ENCODE measurements at places on chromosomes 7 and 10.

DNA sequence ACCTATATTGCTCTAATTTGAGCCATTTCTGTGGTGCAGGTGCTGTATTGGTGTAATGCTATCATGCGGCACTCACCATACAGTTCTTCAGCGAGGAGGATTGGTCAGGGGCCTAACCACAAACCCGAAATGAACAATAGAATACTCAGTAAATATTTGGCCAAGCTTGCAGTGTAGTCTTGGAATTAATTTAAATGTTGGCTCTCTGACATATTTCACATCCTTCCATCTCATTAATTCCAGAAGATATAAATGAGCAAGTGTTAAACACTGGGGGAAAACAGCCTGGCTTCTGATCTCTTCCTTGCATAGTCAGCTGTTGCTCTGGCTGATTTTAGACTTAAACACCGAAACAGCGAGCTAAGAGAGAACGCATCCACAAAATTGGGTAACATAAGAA is 663.1 kb upstream of the GHITM start:
- no peak for DNase-seq

DNA sequence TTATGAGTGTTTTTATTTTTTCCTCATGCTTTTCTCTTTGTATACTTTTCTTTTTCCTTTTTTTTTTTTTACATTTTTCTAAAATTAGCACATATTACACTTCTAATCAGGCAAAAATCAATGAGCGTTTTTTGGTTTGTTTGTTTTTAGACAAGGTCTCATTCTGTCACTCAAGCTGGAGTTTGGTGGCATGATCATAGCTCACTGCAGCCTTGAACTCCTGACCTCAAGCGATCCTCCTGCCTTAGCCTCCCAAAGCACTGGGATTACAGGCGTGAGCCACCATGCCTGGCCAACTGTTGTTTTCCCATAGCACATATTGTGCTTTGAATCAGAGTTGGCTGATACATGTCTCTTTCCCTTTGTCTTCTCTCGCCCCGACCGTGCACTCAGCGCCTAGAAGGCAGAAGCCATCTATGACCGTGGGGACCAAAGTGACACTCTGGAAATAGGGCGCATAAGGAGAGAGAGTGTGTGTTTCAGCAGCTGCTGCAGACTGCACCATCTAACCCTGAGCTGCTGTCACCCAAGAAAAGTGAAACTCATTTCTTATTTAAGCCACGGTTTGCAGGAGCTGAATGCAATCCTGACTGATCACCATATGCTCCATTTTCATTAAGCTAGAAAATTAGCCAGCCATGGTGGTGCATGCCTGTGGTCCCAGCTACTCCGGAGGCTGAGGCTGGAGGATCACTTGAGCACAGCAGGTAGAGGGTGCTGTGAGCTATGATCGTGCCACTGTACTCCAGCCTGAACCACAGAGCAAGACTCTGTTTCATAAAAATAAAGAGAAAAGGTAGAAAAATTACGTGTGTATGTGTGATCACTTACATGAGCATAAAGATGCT is 41.4 kb upstream of the GTF2I start:
- no peak for DNase-seq

- DNase-seq, result no peak
Observed at GRCh38 chr7:105213611-105214010, 175.1 kb downstream of the SRPK2 start.

DNA sequence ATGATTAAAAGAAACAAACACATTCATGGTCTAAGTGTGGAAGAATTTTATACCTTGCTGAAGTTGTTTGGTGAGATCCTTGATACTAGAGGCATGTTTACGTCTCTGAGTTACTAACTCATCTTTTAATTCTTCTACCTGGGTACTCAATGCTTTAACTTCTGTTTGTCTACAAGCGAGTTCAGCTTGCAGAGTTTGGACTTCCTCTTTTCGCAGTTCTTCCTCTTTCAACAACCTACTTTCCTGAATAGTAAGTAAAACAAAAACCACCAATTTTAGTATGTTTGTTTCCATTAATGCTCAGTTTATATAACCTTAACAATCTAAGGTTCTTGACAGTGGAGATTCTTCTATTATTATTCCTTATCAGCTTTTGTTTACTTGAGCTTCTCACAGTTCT is 42.9 kb downstream of the CCDC186 start:
- no peak for DNase-seq

GRCh38 chr7:20598459-20599309 is 16.8 kb upstream of the ABCB5 start:
- no peak for DNase-seq

DNA sequence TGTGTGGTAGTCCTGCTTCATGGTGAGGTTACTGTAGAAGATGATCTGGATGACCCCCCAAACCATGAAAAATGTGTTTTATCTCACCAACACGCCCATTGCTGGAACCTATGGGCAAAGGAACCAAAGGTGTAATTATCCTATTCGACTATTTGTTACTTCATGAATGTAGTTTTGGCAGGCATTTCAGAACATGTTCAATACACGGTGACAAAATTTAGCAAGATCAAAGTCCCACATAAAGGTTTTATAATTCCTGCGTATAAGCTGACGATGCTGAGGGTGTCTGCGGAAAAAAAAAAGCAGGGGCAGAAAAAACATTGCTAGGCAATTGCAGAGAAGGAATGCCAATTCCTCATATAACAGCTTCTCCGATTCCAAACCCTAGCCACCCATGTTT is 13.3 kb downstream of the RAPGEF5 start:
- DNase-seq, result no peak

GRCh38 chr7:14504134-14504533 is 398.4 kb downstream of the DGKB start:
- DNase-seq, result no peak

DNA sequence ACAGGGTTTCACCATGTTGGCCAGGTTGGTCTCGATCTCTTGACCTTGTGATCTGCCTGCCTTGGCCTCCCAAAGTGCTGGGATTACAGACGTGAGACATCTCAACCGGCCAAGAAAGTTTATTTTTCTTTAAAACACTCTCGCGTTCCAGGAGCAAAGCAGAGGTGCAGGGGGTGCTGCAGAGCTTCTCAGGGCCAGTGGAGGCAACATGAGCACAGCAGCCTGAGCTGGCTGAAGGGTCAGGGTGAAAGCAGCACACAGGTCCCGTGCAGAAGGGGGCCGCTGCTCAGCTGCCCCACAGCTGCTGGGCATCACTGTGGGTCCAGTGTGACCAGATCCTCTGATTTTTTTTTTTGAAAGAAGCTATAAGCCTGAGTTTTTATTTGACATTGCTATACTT is 46.1 kb downstream of the EPHB4 start:
- DNase-seq, result no peak

GRCh38 chr7:52962402-52963076 is 72.9 kb upstream of the POM121L12 start:
- no peak for DNase-seq

GRCh38 chr7:24979470-24979862 is 512 bp downstream of the OSBPL3 start:
- DNase-seq, result peak; percentile 69

DNA sequence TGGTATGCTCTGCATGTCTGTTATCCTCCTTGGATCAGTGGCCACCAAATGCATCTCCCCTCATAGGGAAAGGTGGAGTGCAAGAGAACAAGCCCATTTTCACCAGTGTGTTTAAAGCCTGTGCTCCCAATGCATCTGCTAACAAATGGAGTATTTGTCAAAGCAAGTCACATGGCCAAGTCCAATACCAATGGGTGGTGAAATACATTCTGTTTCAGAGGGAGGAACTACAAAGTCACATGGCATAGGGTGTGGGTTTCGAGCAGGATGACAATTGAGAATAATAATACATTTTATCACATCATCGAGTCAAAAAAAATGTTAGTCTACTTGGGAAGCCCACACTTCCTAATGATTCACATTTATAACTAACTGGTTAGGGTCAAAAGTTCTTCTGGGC is 62.7 kb downstream of the SUGCT start:
- no peak for DNase-seq

DNA sequence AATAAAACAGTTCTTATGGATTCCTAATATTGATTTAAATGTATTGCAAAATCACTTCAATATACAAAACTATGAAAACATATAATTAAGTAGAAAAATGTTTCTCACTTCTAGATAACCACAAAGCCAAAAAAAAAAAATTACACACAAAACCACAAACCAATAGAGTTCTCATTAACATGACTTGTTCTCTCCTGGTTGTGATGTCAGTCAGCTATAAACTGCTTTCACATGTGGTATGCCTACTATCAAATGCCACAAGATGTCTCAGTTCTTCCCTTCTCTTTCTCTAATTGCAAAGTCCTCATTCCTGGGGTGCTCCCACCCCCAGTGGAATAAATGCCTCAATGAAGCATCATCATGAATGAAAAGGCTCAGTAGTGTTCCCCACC is 16.6 kb downstream of the GNAI1 start:
- no peak for DNase-seq

DNA sequence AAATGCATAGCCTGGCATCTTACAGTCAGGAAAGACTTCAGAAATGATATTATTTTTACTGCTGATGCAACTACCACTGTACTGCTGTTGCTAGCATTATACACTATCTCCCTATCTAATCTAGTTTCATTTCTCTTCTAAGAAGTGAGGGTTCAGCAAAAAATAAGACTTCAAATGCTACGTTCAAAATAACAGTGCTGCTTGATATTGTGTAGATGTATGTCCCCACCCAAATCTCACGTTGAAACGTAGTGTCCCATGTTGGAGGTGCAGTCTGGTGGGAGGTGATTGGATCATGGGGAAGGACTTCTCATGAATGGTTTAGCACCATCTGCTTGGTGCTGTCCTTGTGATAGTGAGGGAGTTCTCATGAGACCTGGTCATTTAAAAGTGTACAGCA is 129.4 kb downstream of the ANK3 start:
- no peak for DNase-seq

DNA sequence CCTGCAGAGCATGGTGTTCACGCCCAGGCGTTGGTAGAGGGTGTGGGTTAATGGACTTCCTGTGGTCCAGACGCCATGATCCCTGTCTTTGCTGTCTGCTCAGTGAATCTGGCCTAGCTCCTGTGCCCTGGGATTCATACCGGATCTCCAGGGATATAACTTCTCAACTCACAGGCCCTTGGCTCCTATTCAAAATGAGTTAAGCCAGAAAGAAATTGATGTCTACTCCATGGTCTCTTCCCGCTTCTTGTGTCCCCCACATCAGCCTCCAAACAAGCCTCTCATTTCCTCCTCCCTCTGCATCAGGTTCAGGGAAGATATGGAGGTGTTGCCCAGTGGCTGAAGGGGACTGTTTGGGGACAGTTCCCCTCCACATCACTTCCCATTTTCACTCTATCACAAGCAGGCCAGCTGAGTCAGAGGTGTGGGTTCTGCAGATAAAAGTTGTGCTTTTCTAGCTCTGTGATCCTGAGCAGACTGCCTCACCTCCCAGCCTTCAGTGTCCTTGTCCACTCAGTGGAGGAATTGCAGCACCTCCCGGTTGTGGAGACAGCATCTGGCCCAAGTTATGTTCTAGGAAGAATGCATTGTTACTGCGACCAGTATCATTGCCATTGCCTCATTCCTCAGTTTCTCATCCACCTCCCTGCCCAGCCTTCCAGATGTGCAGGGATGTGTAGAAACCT is 22.5 kb downstream of the AKR1E2 start:
- DNase-seq, result no peak

- DNase-seq, result no peak
Observed at GRCh38 chr10:50658165-50658564, 34.4 kb upstream of the SGMS1 start.

DNA sequence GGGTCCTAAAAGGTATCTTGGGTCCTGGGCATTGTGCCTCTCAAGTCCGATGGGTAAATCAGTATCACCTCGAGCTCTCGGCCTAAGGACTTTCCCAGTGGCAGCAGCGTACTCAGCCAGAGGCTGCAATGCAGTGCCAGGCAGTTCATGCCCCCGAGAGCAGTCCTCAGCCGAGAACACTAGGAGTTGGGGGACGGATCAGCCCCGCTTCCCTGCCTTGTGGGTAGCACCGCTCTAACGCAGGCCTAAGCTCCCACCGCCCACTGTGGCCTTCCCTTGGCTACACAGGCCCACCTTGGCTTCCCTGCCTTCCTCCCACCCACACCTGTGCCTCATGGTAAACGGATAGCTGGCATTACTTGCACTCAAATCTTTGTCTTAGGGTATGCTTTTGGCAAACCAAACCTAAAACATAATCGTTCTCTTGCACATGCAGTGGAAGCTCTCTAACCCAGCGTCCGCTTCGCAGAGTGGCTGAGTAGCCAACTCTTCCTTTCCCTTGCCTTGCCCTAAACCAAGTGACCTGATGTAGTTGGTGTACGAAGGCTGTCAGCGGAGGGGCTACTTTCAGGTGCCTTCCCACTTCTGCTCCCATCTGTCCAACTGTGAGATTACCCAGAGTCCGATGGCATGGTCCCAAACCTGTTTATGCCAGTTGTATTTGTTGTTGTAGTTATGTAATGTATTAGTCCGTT is 73.2 kb upstream of the CHST15 start:
- DNase-seq, result no peak

- no peak for DNase-seq
Observed at GRCh38 chr10:34981844-34982243, 108.3 kb downstream of the CUL2 start.

DNA sequence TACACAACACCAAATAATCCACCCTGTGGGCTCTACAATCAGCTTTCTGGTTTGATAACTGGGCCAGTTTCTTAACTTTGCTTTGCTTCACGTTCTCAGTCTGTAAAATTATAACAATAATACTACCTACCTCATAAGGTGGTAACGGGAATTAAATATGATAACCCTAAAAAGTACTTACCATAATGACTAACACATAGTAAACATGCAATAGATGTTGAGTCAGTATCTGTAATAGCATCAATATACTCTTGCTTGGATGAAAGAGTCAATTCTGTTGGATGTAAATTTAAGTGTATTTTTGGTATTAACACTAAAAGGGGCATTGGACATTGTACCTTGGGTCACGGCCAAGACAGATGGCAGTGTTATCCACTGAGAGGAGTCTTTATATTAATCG is 160.5 kb downstream of the FOXP2 start:
- DNase-seq, result no peak

GRCh38 chr10:69045441-69046300 is 42.2 kb upstream of the SRGN start:
- peak; percentile 60 for DNase-seq

GRCh38 chr10:73785721-73786511 is 510 bp downstream of the ZSWIM8 start:
- peak; percentile 39 for DNase-seq

DNA sequence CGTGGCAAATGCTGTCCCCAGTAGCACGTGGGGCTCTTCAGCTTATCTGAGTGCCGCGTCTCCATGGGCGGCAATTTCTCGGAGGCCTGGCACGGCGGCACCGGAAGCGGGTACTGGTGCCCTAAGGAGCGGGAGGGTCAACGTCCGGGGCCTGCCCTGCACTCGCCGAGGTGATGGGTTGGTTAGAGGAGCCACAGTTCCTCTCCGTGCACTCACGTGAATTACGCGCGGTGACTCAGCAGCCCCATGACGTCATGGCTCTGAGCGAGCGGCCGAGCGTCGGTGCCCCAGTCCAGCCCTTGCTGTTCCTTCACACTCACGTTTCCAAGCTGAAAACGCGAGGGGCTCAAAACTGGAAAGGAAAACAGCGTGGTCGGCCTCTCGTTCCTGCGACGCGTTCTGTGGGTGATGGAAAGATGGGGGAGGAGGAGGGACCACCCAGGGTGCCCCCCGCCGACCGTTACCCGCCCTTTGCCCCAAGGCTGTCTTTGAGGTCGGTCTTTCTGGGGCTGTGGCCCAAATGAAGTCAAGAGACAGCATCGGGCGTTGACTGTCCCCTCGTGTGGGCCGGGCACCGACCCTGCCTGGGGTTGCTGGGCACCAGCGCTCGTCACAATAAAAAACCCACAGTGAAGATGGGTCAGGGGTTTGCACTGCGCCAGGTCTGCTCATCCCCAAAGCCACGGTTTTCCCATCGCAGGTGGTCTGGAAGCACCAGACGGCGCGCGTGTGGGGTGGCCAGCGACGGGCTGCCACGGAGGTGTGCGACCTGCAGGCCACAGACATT is 70.4 kb upstream of the CFAP46 start:
- DNase-seq, result peak; percentile 79
